ENCODE measurements at places on chromosomes 12 and 14.

- no peak for DNase-seq
These were observed 2.8 kb downstream of the TNS2 start for GRCh38 chr12:53052419-53053217.

GRCh38 chr12:19588951-19589350, 149.7 kb downstream of the AEBP2 start:
- DNase-seq, result no peak

GRCh38 chr14:49769581-49770211, 1.7 kb downstream of the KLHDC2 start:
- no peak for DNase-seq

DNA sequence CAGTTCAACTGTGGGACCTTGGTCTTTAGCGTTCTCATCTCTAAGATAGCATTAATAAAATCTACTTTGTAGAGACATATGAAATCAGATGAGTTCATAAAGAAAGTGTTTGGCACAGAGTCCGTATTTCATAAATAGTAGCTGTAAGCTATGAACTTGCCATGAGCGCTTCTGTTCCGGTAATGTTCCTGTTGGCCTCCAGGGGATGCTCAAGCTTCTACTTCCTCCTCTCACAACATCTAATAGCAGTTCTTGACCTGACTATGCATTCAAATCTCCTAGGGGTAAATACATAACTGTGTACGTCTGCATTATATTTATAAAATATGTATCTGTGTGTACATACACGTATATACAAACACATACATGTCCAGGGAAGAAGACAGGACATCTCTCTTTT, 288.2 kb upstream of the TMPO start:
- DNase-seq, result no peak

DNA sequence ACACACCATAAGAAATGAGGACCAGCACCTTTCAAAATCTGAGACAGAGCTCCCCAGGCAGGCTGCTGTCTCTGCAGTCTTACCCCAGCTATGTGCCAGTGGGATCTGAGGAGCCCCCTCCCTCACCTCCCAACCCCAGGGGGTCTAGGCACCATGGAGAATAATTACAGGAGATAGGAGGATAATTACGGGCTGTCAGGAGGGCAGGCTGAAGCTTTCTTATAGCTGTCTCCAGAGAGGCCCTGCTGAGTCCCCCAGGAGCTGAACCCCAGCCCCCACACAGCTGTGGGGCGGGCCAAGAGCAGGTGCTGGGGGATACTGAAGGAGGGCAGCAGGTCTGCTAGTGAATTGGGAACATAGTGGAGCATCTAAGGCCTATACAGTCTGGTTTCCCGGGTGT, 6.8 kb downstream of the CPNE6 start:
- DNase-seq, result no peak

GRCh38 chr12:123268850-123269249, 2.8 kb downstream of the CDK2AP1 start:
- no peak for DNase-seq

DNA sequence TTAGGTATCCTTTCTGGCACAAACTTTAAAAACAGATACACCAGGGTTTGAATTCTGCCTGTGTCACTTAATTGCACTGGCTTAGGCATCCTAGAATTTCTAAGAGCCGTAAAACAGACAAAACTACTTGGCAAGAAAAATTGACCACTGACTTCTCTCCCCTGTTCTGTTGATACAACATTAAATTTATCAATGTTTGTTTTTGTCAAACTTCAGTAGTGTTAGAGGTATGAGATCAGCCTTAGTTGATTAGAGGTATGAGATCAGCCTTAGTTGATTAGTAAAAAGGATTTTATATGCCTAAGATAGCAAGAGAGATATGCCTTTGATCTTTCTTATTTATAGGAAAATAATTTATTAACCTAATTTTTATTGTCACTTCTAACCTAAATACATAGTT, 283.2 kb downstream of the FBXL14 start:
- no peak for DNase-seq

GRCh38 chr12:104930388-104931326, 27.4 kb downstream of the SLC41A2 start:
- peak; percentile 14 for DNase-seq

DNA sequence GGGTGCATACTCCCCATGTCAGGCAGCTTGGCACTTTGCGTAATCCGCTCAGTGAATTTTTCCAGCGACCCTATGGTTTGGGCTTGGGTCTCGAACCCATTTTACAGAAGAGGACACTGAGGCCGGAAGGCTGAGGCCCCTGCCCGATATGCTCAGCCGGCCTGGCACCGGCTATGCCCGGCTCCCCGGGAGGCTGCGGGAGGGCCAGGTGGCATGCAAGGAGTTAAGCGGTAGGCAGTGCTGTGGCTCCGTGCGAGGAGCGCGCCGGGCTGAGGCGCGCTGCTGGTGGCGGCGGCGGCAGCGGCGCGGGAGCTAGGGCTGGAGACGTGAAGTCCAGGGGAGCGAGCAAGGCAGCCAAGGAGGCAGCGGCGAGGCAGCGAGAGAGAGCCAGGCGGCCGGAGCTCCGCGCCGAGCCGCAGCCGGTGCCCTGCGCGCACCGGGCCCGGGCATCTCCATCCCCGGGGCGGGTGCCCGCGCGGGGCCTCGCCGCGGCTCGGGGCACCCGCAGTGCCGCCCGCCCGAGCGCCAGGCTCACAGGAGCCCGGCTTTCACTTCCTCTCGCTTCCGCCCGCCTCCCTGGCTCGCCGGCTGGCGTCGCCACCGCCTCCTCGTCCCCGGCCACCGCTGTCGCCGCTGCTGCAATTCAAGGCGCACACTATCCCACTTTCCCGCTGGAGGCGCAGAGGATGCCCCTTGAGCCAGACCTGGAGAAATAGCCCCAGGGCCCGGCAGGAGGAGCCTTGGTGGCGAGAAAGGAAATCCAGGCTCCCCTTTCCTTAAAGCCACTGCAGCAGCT, at the start of gene WSCD2:
WSCD2 (plus strand) TSS at position 272 of the 796 bp plus-strand sequence. CDS start 66,545 bp downstream, outside the sequence.
- DNase-seq, result no peak

DNA sequence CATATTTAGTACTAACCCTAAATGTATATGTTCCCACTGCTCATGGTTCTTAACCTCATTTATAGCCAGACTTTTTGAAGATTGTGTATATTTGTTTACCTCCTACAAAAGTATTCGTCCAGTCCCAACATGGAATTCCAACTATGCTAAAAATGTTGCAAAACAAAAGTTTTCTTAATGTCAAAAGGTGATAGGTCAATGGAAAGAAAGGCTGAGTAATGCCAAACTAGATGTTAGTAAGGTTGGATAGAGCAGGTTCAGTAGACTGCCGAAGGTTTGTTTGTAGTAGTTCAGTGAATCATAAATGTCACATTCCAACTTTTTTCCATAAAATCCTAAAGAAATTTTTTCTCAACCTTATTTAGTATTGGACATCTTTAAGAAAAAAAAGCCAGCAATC, 874.5 kb downstream of the FLRT2 start:
- DNase-seq, result no peak

DNA sequence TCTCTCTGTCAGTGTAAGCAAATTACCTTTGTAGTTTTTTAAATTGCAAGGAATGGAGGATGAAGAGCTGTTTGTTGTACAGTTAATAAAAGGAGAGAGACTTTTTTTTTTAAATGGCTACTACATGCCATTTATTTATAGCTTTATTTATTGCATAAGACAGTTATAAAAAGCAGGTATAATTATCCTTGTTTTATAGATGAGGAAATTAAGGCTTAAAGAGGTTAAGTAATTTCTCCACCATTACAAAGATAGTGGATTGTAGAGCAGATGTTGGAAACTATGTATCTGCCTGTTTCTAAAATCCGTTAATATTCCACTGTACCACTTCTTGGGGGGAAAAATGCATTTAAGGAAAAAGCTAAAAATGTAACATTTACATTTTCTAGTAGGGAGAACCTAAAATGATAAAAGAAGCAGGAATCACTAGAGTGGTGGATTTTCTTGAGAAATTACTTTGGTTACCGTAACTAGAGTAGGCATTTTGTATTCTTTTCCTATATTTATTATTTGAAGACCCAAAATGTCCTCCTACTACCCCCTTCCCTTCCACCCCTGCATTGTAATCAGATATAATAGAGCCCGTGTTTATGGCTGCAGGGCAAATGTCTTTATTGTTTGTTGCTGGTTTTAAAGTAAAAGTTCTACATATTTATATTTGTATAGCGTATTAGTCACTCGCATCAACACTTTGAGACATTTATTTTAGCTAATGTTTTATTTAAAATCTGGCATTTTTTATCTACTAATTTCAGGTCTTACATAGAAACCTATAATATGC, 2.3 kb downstream of the SNAPC1 start:
- DNase-seq, result no peak

GRCh38 chr12:88182416-88182815, 40.3 kb downstream of the TMTC3 start:
- no peak for DNase-seq

DNA sequence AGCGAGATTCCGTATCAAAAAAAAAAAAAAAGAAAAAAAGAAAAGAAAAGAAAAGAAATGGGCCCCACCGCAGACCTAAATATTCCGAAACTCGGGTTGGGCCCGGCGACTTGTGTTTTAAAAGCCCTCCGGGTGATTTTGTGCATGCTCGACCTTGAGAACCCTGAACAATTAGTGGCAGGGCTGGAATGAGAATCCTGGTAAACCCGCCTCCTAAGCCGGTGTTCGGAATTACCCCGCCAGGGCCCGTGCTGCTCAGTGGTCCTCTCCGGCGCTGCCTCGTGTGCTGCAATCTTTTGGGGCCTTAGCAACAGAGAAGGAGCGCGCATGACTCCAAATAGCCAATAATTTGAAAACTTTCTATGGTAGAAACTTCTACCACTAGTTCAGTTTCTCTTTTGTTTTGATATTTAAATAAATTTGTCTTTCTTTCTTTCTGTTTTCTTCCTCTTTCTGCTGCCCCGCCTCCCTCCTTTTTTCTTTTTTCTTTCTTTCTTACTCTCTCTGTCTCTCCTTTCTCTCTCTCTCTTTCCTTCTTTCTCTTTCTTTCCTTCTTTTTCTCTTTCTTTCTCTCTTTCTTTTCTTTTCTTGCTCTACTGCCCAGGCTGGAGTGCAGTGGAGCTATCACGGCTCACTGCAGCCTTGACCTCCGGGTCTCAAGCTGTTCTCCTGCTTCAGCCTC, 1.5 kb upstream of the GALNT6 start:
- DNase-seq, result peak; percentile 52

DNA sequence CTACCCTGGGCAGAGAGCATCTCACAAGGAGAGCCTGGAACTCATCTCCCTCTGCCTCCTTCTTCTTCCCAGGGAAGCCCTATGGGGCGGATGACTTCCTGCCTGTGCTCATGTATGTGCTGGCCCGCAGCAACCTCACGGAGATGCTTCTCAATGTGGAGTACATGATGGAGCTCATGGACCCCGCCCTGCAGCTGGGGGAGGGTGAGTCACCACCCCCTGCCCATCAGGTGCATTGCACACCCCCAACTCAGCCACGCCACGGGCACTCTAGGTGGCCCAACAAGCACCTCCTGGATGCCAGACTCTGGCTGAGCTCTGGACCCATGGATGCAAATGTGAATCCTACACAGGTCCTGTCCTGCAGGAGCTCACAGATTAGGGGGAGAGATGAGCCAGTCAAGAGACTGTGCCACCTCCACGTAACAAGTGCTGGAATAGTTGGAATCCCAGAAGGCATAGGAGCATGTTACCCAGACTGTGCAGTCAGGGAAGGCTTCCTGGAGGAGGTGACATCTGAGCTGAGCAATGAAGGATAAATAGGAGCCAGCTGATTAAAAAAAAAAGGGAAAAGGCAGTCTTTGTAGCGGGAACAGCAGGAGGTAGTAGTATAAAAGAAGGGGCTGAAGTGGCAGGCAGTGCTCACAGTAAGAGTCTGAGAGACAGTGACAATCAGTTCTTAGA, 71.9 kb downstream of the LGMN start:
- no peak for DNase-seq

GRCh38 chr12:74896186-74896585, 313.5 kb downstream of the KCNC2 start:
- no peak for DNase-seq

DNA sequence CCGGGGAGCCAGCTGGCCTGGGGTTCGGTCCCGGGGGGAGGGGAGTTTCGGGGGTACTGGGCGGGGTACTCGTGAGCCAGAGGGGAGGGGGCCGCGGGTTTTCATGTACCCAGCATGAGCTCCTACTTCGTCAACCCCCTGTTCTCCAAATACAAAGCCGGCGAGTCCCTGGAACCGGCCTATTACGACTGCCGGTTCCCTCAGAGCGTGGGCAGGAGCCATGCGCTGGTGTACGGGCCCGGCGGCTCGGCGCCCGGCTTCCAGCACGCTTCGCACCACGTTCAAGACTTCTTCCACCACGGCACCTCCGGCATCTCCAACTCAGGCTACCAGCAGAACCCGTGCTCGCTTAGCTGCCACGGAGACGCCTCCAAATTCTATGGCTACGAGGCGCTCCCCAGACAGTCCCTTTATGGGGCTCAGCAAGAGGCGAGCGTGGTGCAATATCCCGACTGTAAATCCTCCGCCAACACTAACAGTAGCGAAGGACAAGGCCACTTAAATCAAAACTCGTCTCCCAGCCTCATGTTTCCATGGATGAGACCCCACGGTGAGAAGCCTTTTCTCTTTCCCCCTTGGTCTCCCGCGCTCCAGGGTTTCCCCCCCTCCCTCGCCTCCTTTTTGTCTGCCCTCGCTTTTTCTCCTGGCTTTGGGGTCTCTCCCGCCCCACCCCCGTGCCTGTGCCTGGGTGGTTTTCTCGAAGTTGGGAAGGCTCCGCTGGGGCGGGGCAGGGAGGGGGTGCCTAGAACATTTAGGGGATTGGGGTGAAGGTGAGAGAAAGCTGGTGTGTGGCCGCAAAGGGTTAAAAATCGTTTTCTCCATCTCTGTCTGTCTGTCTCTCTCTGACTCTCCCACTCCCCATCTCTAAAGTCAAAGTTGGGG, 627 bp downstream of the HOXC8 start:
- no peak for DNase-seq

- DNase-seq, result no peak
These were observed 2.3 kb downstream of the LAG3 start for GRCh38 chr12:6774499-6775062.

GRCh38 chr14:75533791-75534555, 11.7 kb downstream of the BATF start:
- DNase-seq, result no peak

GRCh38 chr14:44388306-44388705, 118.8 kb downstream of the FSCB start:
- DNase-seq, result no peak

DNA sequence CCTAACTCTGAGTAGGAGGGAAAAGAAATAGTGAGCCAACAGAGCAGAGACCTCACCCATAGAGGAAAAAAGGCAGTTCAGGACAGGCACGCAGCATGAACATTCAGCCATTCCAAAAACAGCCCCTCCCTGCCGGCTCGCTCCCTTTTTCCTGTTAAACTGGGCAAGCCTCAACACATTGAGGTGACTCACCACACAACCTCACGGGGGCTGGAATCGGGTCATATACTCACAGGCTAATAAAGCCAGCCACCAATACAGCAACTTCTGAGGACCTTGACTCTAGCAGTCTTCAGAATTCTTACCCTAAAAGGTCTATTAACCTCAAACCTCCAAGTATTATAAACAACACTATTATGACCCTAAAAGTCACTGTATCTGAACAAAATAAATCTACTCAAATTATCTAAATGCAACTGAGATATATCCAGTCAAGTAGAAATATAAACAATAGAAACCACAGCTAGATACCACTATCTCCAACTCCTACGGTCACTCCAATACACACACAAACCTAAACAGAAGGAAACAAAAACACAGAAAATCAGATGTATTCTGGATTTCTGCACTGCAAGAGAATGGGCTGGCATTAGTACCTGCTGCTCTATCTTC, 6.3 kb downstream of the YBX3 start:
- DNase-seq, result no peak
